ENCODE measurements at places on chromosomes 6 and 20. TPM values are rescaled to one million over a fixed set of nuclear protein-coding genes. Genes with fewer than 3 reads are reported as not detected.

Gene TRAPPC3L
- total RNA-seq: not detected

Gene ADGRB3
- total RNA-seq: 0.87 TPM

Gene ARMH2
- not detected for total RNA-seq

GRCh38 chr6:53045891-53046673, 19.1 kb upstream of the FBXO9 start:
- peaks cover 60% of the 10 kb centered on the region for H3K4me1 ChIP-seq
- H3K27me3 ChIP-seq: no peaks in the 10 kb centered on the region
- DNase-seq: no peak

DNA sequence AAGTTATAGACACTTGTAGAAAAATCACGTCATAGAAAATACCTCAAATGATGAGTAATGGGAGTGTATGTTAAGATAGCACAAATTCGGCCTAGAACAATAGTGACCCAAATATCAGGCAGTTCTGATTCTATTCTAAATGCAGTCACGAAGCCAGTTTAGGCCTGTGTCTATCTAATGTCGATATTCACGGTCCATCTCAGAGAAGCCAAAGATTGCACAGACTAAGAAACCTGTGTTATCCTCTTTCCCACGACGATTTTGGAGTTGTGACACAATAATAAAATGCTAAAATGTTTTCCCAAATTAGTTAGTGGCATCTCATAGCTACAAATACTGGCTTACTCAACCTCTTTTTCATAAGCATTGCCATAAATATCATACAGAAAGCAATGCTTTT, 4.0 kb downstream of the HIVEP2 start:
- H3K36me3 ChIP-seq: no peaks in the 10 kb centered on the region
- H3K27ac ChIP-seq: peak overlapping the region; percentile 47
- peaks cover 28% of the 10 kb centered on the region for H3K4me1 ChIP-seq
- DNase-seq: no peak
- H3K4me3 ChIP-seq: no peak overlapping the region
- no peaks in the 10 kb centered on the region for H3K27me3 ChIP-seq

GRCh38 chr20:1702328-1702727, 44.7 kb upstream of the SIRPG start:
- peaks cover 3% of the 10 kb centered on the region for H3K27me3 ChIP-seq
- no peaks in the 10 kb centered on the region for H3K36me3 ChIP-seq
- DNase-seq: peak; percentile 69
- no peak overlapping the region for H3K27ac ChIP-seq

GRCh38 chr20:34165018-34165619, 53.1 kb upstream of the EIF2S2 start:
- no peak overlapping the region for H3K27ac ChIP-seq
- H3K4me3 ChIP-seq: no peak overlapping the region

Data from astrocyte (in vitro differentiated cells and primary cell).